GF-D8 (cell line): ENCODE measurements at places on chromosomes 2 and 18.

GRCh38 chr18:70397259-70397925 lies 108.5 kb downstream of the SOCS6 start:
- no peak for DNase-seq

DNA sequence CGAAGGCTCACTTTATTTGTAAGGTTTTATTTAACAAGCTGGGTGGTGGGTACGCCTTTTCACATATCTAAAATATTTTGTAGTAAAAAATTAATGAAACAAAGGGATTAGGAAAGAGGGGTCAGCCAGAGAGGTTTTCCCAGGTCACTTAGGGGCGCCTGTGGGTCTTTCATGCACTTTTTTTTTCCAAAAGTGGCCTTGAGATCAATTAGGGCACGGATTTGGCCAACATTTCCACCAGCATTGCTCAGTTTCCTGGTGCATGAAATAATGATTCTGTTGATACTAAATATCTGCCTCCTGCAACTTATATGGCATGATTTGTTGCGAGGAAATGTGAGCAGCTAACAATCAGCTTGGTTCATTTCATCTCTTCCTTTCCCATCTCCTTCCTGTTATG lies 67.6 kb upstream of the ZCCHC2 start:
- DNase-seq = no peak

- no peak for DNase-seq
Measured at GRCh38 chr2:177338177-177338721, 54.3 kb upstream of the AGPS start.

- DNase-seq = no peak
Measured at GRCh38 chr2:62966991-62967390, 83.6 kb upstream of the OTX1 start.

- DNase-seq = no peak
Measured at GRCh38 chr18:6830916-6831315, 101.4 kb downstream of the ARHGAP28 start.

DNA sequence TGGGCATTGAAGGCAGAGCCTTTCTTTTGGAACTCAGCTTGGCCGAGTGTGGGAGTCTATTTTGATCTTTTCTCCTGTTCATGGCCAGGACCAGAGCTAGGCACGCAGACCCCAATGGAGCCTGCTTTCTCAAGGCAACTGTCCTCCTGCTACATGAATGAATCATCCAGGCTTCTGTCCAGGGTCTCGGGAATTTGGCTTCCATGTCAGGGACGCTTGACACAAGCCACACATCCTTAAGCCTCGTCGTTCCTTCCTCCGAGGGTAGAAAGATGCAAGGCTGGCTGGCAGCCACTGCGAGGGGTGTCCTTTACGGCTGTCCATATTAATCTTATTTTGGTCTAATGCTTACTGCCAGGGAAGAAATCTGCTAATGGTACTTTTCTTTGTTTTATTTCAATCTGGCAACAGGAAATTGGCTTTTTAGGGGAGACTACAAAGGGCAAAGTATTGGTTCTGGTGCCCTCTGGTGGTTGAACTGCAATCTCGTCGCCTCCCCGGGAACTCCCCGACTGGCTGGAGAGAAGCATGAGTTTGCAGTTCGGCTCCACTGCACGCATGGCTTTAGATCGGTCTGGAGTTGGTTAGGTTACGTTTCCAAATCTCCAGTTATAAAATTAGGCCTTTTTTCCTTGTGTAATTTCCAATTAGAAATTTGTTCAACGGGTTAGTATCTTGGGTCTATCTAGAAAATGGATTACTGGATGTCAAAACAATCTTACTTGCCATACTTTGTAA lies 135.2 kb downstream of the ALPK2 start:
- no peak for DNase-seq

DNA sequence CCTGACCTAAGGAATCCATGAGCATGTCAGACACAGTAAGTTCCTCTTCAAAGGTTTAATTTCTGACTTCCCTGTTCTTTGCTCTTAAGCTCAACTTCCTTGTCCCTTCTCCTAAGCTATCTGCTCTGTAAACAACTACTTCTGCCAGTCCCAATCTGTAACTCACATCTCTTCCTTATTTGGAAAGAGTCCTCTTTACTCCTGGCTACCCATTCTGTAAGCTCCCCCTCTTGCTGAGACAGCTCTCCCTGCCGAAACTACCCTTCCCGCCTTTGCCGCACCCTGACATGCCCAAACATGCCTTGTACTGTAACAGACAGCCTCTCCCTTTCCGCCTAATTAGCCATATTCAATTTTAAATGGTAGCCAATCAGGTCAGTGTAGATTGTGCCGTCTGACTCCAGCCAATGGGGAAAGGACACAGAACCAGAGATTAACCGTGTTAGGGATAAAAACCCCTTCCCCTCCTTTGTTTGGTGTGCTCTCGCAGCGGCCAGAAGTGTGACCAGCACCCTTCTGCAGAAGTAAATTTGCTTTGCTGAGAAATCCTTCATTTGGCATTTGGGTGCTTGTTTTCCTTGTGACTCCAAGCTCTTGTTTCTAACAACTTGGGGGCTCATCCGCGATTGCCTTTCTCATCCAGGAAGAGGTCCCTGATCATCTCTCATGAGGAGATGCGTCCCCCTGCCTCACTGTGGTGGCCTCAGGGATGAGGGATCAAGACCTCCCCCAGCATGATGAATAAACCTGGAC lies 49.0 kb downstream of the PIAS2 start:
- DNase-seq = peak; percentile 34
